ENCODE measurements at places on chromosomes 13 and 19.
A peak's percentile ranks its signal among the peaks of the same experiment; 100 is the strongest.

- DNase-seq, result no peak
These were observed 538.6 kb upstream of the MIR17HG start for GRCh38 chr13:90808838-90809237.

DNA sequence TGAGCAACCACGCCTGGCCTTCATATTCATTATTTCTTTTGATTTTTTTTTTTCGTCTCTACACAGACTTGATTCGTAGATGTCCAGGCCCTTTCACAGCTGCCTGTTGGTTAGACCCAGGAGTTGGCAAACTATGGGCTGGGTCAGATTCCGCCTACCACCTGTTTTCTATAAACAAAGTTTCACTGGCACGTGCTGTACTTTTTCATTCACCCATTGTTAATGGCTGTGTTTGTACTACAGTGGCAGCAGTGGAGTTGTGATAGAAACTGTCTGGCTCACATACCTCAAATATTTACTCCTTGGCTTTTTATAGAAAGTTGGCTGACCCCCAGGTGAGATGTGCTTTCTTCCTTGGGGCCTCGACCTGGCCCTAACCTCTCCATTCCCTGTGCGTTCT, 72.9 kb upstream of the TEX29 start:
- no peak for DNase-seq

GRCh38 chr13:80871481-80871880, 530.6 kb upstream of the SPRY2 start:
- no peak for DNase-seq

DNA sequence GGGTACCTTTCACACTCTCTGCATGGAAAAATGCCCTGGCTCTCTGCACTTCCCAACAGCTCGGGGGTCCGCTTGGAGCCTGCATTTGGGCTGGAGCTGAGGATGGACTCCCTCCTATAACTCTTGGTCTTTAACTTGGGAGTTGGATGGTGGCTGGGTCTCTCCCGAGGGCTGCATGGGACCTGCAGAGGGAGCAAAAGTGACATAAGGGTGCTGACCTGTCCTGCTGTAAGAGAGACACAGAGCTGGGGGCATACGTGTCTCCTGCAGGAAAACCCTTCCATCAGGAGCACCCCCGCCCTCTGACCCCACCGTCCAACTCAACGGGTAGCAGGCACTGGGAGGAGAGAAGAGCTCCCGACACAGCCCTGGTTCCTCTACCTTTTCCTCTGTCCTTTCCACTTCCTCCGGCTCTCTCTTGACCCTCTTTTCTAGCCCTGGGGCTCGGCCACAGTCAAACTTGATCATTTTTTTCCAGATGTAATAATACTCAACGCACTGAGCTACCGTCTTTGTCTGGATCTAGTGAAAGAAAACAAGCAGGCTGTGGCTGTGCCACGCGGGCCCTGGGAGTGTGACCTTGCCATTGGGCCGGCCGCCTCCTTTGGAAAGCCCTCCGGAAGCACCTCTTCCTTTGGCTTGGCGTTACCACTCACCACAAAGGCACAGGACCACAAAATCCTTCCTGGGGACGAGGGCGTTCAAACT, 6.8 kb upstream of the NAPA start:
- DNase-seq, result no peak

- DNase-seq, result no peak
These were observed 122.9 kb upstream of the SPRY2 start for GRCh38 chr13:80463673-80464352.

GRCh38 chr19:54551293-54551692, 22.3 kb upstream of the LILRA2 start:
- peak; percentile 18 for DNase-seq

- no peak for DNase-seq
These were observed 682 bp downstream of the PIK3R2 start for GRCh38 chr19:18153556-18154134.

GRCh38 chr13:113652404-113653263, 5.4 kb downstream of the ATP4B start:
- no peak for DNase-seq

- no peak for DNase-seq
These were observed 24.4 kb upstream of the URAD start for GRCh38 chr13:28012896-28013295.

DNA sequence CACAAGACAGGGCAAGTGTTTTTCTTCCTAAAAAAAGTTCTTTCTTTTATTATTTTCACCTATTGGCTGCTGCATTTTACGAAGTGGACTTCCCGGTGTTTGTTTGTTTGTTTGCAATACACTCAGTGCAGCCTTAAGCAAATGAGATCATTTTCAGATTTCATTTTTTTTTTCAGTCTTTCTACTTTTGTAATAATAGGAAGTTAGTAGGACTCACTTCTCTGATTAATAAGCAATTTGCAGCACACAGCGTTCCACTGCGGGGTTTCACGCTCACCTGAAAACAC, 128.3 kb downstream of the STK24 start:
- DNase-seq, result no peak

GRCh38 chr13:102643656-102644055, 46.9 kb downstream of the TPP2 start:
- no peak for DNase-seq

DNA sequence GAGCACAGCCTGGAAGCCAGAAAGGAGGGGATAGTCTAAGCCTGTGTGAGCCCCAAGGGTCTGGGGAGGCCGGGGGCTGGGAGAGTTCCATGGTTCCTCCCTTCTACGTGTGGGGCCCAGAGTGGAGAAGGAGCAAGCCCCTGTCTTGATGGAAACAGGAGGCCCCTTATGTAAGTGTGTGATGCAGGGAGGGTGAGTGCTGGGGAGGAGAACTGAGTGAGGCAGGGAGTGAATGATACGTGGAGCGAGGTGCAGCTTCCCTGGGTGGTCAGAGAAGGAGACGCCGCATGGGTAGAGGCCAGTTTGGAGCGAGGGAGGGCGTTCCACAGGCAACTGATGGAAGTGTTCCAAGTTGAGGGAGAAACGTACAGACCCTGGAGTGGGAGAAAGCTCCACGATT, 16.0 kb downstream of the MAG start:
- no peak for DNase-seq

- DNase-seq, result no peak
These were observed 257.5 kb downstream of the PCDH9 start for GRCh38 chr13:66972659-66973058.

- no peak for DNase-seq
These were observed 464 bp upstream of the ZFP14 start for GRCh38 chr19:36379510-36379819.

- DNase-seq, result no peak
These were observed 151.6 kb upstream of the FREM2 start for GRCh38 chr13:38535261-38535660.

- no peak for DNase-seq
These were observed 88.6 kb downstream of the KLF12 start for GRCh38 chr13:74045583-74045982.

- DNase-seq, result no peak
These were observed 1539.4 kb downstream of the EFNB2 start for GRCh38 chr13:104996022-104996421.

GRCh38 chr13:80132741-80133601, 208.0 kb downstream of the SPRY2 start:
- DNase-seq, result no peak

GRCh38 chr13:24922387-24922744, 158.4 kb downstream of the RNF17 start:
- peak; percentile 9 for DNase-seq

DNA sequence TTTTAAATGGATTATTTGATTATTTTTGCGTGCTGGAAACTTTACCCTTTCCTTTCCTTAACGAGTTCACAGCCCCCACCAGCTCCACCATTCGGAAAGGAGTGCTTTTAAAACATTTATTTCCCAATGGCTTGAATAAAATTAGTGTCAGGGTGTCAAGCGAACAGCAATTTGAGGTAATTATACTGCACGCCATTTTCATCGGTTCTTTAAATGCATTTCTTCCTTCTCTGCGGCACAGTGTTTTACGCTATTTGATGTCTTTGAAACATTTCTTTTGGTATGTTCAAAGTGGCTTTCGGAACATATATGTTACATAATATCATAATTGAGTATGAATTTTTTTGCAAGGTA, 309 bp upstream of the SLITRK1 start:
- no peak for DNase-seq

- DNase-seq, result no peak
These were observed 2.9 kb downstream of the LRCH1 start for GRCh38 chr13:46555722-46556417.

GRCh38 chr13:101181076-101181685, 235.1 kb downstream of the NALCN start:
- no peak for DNase-seq

- DNase-seq, result no peak
These were observed 1472.6 kb downstream of the UQCRFS1 start for GRCh38 chr19:27740396-27740795.

- DNase-seq, result no peak
These were observed 12.0 kb downstream of the NAXD start for GRCh38 chr13:110627351-110627750.

DNA sequence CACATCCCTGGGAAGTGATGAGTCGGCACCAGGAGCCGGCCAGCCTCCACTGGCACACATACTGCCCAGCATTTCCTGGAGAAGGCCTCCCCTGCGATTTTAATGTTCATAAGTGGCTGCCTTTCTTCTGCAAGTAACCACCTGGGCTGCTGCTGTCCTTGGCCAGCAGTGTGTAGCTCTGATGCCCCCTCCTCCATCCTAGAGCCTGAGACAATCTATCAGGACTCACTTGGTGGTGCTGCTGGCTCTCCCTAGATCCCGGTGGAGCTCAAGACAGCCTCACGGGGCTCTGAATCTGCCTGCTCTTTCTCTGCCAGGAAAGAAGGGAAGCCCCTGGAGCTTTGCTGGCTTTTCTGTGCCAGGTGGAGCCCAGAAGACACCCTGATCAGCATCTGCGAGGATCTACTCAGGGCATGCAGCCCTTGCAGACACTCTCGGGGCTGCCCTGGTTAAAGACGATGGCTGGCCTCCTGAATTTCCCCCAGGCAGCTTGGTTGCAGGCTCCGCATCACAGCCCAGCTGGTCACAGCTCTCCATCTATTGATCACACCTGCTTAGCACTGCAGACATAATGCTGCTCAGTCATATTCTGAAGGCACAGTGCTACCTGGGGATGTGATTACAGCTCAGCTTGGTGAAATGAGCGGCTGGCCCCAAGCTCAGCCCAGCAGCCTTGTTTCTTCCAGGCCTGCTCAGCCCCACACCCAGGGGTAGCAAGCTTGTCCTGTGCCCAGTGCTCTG, 122.3 kb downstream of the ZDHHC20 start:
- no peak for DNase-seq

DNA sequence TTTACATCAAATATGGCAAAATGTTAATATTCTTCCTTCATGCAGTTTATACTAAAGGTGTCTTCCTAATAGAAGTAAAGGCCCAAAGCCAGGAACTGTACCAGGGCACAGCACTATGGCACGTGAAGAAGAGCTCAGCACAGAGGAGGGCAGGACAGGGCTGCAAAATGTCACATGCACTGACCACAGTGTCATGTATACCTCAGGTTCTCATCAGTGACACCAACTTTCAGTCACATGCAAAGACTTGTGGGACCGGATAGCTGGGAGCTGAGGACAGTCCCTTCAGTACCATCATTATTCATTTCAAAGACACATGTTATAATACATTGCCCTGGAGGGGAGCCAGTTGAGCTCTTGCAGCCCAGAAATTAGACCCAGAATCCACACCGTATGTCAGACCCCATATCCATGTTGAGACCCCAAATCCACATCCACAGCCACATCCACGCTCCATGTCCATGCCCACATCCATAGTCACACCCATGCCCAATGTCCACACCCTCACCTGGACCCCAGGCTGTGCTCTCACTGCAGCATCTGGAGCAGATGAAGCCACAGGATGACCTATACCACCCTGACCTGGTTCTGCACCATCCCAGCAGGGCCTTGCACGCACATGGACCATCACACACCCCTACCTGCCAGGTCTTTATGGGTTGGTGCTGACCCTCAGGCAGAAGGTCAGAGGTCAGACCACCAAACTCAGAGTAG, 111.8 kb downstream of the TUBA3C start:
- DNase-seq, result no peak

DNA sequence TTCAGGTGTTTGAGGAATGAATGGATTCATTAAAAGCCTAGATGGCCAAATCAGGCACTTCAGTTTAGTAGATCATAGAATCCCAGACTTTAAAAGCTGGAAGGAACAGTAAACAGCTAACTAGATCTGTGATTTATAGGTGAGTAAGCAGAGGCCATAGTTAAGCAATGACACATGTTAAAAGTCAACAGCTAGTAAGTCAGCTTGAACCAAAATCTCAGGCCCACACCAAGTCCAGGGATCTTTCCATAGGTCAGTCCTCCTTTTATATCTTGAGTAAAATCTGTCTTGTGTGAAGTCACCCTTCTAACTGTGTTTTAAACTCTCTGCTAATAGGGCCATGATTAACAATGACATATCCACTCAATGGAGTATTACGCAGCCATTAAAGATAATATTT, 275.5 kb upstream of the SOX21 start:
- no peak for DNase-seq

DNA sequence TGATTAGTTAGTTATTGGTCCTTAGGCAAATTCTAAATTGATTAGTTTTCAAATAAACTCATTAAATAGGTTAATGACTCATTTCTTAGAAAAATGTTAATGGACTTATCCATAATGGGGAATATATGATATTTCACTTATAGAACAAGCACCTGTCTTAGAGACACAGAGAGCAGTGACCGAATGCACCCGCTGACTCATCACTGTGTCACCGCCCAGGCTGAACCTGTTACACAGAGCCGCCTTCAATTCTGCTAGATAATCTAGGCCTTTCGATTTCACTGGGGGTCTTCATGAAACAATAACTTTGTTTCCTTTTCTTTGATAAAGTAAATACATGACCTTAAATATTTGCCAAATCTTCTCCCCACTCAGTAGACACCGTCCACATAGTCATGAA, 13.1 kb downstream of the IRS2 start:
- DNase-seq, result no peak

- no peak for DNase-seq
These were observed 105.0 kb downstream of the SPRY2 start for GRCh38 chr13:80235967-80236302.

DNA sequence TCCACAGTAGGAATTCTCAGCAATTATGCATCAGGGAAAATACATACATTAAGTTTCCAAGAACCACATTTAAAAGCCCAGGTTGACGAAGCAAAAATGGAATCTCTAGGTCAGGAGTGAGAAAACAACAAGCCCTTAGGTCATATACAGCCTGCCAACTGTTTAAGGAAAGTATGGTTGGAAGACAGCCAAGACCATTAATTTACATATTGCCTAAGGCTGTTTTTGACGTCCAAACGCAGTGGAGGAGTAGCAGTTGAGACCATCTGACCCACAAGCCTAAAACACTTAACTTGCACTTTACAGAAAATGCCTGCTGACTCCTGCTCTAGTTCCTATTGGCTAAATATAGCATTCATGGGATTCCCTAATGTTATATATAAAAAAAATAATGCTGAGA, 299.0 kb downstream of the ITGBL1 start:
- no peak for DNase-seq

Data from activated CD4-positive, alpha-beta T cell treated with anti-CD3 and anti-CD28 coated beads, Interleukin-2, Interleukin-4, amounts not matched to agents 100 ng/mL and 50 ng/mL, durations not matched to agents 16 hours and 8 hours (primary cell).